ENCODE measurements at places on chromosomes 1 and 21.
A peak's percentile ranks its signal among the peaks of the same experiment; 100 is the strongest.

- peaks cover 85% of the 10 kb centered on the region for H3K36me3 ChIP-seq
- H3K27me3 ChIP-seq = no peaks in the 10 kb centered on the region
- H3K27ac ChIP-seq = peak overlapping the region; percentile 44
- no peak for DNase-seq
These were observed 31.1 kb downstream of the GNAI3 start for GRCh38 chr1:109579491-109579890.

- no peak for DNase-seq
- no peaks in the 10 kb centered on the region for H3K36me3 ChIP-seq
- H3K4me1 ChIP-seq = peaks cover 53% of the 10 kb centered on the region
- H3K27ac ChIP-seq = peak overlapping the region; percentile 10
- peak overlapping the region; percentile 8 for H3K4me3 ChIP-seq
These were observed 27.5 kb upstream of the COL9A2 start for GRCh38 chr1:40344597-40344996.

DNA sequence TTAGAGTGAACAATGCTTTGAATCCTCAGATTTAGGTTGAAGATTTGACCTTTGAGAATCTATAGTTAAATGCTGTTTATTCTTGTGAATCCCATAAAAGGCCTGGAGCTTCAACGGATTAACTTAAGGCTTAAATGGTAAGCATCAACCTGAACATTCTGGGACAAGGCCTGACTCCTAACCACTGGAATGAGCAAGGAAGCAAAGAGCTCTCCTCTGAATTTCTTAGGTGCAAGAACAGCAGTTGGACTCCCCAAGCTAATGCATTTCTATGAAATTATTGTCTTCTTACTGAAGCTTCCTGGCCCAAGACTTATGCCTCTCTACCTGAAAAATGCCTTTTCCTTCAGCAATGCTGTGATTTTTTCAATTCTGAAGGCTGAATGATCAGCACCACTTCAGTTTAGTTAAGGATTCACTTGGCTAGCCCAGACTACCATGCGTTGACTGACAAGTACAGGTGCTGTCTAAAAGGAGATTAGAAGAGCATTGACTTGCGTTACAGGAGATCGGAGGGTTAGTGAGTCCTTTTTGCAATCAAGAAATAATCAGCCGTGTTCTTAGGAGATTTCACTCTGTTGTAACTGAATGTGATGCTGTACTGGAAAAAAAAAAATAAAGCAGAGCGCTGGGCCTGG is 178.5 kb downstream of the ZC3H11B start:
- no peaks in the 10 kb centered on the region for H3K36me3 ChIP-seq
- no peak overlapping the region for H3K4me3 ChIP-seq
- H3K27ac ChIP-seq = no peak overlapping the region
- no peaks in the 10 kb centered on the region for H3K4me1 ChIP-seq
- H3K27me3 ChIP-seq = peaks cover 3% of the 10 kb centered on the region

DNA sequence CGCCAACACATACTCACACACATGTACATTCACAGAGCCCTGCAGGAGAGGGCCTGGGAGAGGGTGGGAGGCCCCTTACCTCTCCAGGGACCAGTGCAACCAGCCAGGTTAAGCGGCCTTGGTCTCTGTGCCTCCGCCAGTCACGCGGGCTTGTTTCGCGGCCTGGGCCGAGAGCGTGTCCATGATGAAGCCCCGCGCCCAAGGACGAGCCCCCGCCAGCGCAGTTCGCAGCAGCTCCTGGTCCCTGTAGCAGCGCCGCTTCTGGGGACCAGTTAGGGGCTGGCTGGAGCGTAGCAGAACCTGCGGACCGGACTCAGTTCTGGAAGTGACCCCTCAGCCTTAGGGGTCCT is 7.3 kb upstream of the FAM167B start:
- peak overlapping the region; percentile 81 for H3K4me3 ChIP-seq
- H3K27ac ChIP-seq = peak overlapping the region; percentile 26
- peaks cover 27% of the 10 kb centered on the region for H3K4me1 ChIP-seq
- no peaks in the 10 kb centered on the region for H3K27me3 ChIP-seq
- no peak for DNase-seq

DNA sequence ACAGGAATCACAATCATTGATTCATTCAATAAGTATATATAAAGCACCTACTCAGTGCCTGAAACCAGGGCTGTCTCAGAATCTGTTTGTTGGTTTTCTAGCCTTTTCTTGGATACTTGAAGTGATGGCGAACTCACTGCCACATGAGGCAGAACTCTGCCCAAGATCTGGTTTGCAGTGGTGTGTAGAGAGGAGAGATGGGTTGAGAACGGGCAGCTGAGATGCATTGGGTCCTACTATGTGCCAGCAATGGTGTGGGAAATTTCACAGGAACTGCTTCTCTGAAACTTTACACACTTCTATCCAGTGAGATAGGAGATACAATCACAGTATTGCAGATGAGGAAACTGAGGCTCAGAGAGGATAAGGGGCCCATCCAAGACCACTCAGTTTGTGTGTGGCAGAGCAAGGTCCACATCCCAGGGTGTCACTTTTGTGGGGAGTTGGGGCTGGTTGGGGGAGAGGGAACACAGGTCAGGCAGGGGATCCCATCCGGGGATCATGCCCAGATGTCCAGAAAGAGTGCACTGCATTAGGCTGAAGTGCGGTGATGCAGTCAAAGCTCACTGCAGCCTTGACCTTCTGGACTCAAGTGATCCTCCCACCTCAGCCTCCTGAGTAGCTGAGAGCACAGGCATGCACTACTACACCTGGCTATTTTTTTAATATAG is 83.7 kb upstream of the IFFO2 start:
- H3K36me3 ChIP-seq = no peaks in the 10 kb centered on the region
- H3K27me3 ChIP-seq = peaks cover 18% of the 10 kb centered on the region
- H3K4me1 ChIP-seq = peaks cover 5% of the 10 kb centered on the region
- no peak overlapping the region for H3K27ac ChIP-seq
- DNase-seq = peak; percentile 2
- H3K4me3 ChIP-seq = no peak overlapping the region

DNA sequence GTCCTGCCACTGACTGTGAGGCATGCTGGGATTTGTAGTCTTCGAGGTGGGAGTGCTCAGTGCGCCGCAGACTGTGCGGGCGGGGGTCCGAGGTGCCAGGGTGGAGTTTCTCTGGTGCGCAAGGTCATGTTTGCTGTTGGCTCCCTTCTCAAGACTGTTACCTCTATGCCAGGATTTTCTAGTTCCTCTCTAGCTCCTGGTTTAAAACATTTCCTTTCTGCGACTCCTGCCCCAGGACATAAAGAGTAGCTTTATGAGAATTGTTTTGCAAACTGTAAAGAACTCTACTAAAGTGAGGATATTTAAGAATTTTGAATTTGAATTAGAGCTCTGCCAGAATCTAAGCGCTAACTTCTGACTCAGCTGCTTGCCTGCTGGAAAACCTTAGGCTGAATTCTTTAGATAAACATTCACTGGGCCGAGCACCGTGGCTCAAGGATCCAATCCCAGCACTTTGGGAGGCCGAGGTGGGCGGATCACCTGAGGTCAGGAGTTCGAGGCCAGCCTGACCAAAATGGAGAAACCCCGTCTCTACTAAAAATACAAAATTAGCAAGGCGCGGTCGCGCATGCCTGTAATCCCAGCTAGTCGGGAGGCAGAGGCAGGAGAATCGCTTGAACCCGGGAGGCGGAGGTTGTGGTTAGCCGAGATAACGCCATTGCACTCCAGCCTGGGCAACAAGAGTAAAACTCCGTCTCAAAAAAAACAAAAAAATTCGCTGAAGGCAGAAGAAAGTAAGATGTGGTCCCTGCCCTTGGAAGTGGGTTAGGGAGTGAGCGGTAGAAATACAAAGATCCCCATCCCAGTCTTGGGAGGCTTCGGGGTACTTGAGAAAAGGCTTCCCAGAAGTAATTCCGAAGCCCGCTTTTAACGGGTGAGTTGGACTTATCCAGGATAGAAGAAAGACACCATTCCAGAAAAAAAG is 992 bp upstream of the USP48 start:
- H3K4me3 ChIP-seq = peak overlapping the region; percentile 87
- peak overlapping the region; percentile 100 for H3K27ac ChIP-seq
- no peak for DNase-seq
- H3K4me1 ChIP-seq = peaks cover 27% of the 10 kb centered on the region

DNA sequence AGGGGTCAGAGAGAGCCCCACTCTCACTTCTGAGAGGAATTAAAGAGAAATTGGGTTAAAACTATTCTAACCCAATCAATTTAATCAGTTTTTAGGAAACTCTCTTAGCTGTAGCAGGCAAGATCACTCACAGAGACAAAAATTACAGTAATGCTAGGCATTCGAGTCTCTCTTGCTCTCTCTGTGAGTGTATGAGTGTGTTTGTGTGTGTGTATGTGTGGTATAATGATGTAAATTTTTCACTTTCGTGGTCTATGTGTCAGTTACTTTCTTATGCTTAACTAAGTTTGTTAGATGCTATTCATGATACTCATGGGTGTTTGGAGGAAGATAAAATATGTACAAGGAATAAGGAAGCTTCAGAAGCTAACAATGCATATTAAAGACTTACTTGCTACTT is 131.3 kb downstream of the FASLG start:
- H3K4me1 ChIP-seq = no peaks in the 10 kb centered on the region
- no peaks in the 10 kb centered on the region for H3K27me3 ChIP-seq
- no peak for DNase-seq
- no peaks in the 10 kb centered on the region for H3K36me3 ChIP-seq

- no peak overlapping the region for H3K4me3 ChIP-seq
- peaks cover 2% of the 10 kb centered on the region for H3K27me3 ChIP-seq
- no peak for DNase-seq
- peaks cover 10% of the 10 kb centered on the region for H3K4me1 ChIP-seq
These were observed 9.9 kb downstream of the KIAA1614 start for GRCh38 chr1:180922631-180923015.

- DNase-seq = no peak
- no peaks in the 10 kb centered on the region for H3K36me3 ChIP-seq
- peaks cover 20% of the 10 kb centered on the region for H3K27me3 ChIP-seq
These were observed 36.6 kb downstream of the WNT3A start for GRCh38 chr1:228043281-228043848.

- peaks cover 5% of the 10 kb centered on the region for H3K36me3 ChIP-seq
- peak; percentile 45 for DNase-seq
- H3K4me3 ChIP-seq = peak overlapping the region; percentile 55
- H3K27ac ChIP-seq = peak overlapping the region; percentile 57
- peaks cover 47% of the 10 kb centered on the region for H3K4me1 ChIP-seq
These were observed 4.1 kb upstream of the AGTRAP start for GRCh38 chr1:11731691-11732283.

DNA sequence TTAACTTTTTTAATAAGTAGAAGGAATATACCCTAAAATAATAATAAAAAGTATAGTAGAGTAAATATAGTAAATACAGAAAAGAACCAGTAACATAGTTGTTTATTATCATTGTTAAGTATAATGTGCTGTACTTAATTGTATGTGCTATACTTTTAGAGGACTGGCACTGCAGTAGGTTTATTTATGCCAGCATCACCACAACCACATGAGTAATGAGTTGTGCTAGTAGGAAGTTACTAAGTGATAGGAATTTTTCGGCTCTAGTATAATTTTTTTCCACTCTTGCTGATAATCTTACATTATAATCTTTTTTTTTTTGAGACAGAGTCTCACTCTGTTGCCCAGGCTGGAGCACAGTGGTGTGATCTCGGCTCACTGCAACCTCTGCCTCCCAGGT is 71.6 kb downstream of the IVNS1ABP start:
- H3K4me3 ChIP-seq = no peak overlapping the region
- H3K27me3 ChIP-seq = no peaks in the 10 kb centered on the region
- DNase-seq = no peak
- H3K4me1 ChIP-seq = peaks cover 26% of the 10 kb centered on the region
- no peaks in the 10 kb centered on the region for H3K36me3 ChIP-seq

GRCh38 chr1:31745096-31745945 is 18.8 kb downstream of the ADGRB2 start:
- peaks cover under 1% of the 10 kb centered on the region for H3K4me1 ChIP-seq
- DNase-seq = peak; percentile 69
- H3K27ac ChIP-seq = no peak overlapping the region
- H3K36me3 ChIP-seq = no peaks in the 10 kb centered on the region

GRCh38 chr1:216688127-216688657 is 35.0 kb downstream of the ESRRG start:
- no peaks in the 10 kb centered on the region for H3K4me1 ChIP-seq
- H3K27me3 ChIP-seq = no peaks in the 10 kb centered on the region
- no peaks in the 10 kb centered on the region for H3K36me3 ChIP-seq

GRCh38 chr1:243435836-243436235 is 180.0 kb downstream of the SDCCAG8 start:
- no peak overlapping the region for H3K4me3 ChIP-seq
- no peak for DNase-seq
- H3K4me1 ChIP-seq = no peaks in the 10 kb centered on the region
- H3K27me3 ChIP-seq = no peaks in the 10 kb centered on the region
- H3K36me3 ChIP-seq = peaks cover 24% of the 10 kb centered on the region

Data from activated T-cell treated with anti-CD3 and anti-CD28 coated beads, Interleukin-2, amount 50 U/mL, for 24 hours (primary cell).